ENCODE measurements at places on chromosomes 1 and 21.

- no peak for DNase-seq
Measured at GRCh38 chr1:197807216-197807615, 31.9 kb upstream of the DENND1B start.

DNA sequence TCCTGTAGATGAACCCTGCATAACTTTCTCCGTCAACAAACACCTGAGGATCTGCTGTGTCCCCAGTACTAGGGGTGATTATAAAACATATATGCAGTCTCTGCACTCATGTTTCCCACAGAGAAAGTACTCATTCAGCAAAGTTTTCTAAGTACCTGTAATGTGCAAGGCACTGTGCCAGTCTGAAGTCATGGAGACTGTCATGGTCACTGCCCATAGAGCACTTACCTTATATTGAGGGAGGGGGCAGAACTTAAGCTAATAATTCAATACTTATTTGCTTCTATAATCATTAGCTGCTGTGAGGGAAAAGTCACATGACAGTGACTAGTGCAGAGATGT is 41.2 kb downstream of the MAP3K21 start:
- no peak for DNase-seq

- no peak for DNase-seq
Measured at GRCh38 chr1:30889511-30889910, 19.0 kb downstream of the SDC3 start.

DNA sequence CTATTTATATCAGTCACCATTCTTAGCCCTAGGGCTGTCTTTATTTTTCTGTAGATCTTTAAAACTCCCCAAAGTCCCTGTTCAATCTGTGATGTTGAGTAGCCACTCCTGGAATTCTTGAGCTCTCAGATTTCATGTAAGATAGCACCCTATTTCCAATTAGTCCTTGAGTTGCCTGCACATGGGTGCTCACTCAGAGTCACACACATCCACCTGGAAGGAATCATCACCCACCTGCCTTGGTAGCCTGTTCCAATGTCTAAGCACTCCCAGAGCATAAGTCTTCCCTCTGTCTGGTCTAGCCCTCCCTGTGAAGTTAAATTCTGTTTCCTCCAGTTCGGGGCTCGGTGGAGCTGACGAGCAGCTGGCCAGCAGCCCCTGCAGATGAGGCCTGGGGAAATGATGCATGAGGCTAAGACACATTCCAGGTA is 14.7 kb upstream of the ATF3 start:
- no peak for DNase-seq

DNA sequence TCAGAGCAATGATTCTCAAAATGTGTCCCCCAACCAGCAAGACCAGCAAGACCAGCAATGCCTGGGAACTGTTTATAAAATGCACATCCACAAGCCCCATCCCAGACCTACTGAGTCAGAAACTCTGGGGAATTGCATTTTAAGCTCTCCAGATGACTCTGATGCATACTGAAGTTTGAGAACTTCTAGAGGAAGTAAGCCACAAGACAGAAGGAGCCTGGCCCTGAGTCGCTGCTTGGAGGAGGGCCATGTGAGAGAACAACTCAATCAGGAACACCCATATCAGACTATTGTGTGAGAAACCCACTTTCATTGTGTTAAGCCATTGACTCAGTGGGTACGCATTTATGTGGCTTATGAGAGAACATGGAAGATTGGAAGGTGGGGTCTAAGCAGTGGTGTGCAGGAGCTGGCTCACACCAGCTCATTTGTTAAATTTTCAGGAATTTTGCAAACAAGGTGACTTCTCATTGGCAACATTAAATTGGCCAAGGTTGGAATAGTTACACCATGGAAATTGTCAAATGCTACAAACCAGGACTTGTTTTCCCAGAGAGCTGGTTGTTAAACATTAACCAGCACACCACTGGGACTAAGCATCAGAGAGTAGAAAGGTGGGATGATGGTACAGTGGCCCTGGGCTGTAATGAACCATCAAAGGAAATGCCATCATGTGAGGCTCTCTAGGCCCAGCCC is 38.9 kb downstream of the ATP1A1 start:
- DNase-seq = peak; percentile 24

DNA sequence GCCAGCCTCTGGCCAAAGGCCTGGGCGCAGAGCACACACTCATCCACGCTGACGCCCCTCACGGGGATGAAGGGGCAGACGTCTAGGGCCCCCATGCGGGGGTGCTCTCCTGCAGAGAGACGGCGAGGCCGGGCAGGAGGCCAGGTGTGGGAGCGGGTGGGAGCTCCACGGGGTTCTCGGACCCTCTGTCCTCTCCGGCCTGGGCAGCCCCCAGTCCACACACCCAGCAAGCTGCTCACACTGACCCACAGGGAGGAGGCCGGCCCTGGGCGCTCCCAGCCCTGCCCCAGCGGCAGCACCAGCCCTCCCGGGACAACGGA is 2.5 kb downstream of the FTCD start:
- DNase-seq = no peak

GRCh38 chr1:204873714-204874113 is 3.1 kb downstream of the NFASC start:
- DNase-seq = no peak

GRCh38 chr1:35448344-35448801 is 108.8 kb downstream of the KIAA0319L start:
- no peak for DNase-seq

GRCh38 chr1:232558954-232559353 is 71.0 kb downstream of the SIPA1L2 start:
- no peak for DNase-seq

- DNase-seq = no peak
Measured at GRCh38 chr1:53293123-53293522, 34.7 kb downstream of the LRP8 start.
